ENCODE measurements at places on chromosomes 7 and 10. TPM values are rescaled to one million over a fixed set of nuclear protein-coding genes. Genes with fewer than 3 reads are reported as not detected.

TRA2A gene
- 87.9 TPM for polyA plus RNA-seq

LRCH4 gene
- 11.0 TPM for polyA plus RNA-seq

SNX8 gene
- 36.8 TPM for polyA plus RNA-seq

GPR158 gene
- 0.06 TPM for polyA plus RNA-seq

PHKG1 gene
- polyA plus RNA-seq: 0.41 TPM
